ENCODE measurements at places on chromosomes 5 and 9.

DNA sequence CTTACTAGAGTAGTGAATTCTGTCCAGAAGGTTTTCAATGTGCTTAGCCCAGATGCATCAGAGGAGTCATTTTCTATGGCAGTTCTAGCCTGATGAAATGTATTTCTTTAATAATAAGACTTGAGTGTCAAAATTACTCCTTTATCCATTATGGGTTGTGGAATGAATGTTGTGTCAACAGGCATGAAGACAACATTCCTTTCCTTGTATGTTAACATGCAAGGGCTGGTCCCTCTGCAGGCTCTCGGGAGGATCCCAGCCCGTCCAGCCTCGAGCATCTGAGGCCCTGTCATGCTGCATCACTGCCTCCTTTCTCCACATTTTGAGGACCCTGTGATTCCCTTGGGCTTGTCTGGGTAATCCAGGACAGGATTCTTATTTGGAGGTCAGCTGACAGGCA, 42.9 kb upstream of the FAM120AOS start:
- no peak for DNase-seq

GRCh38 chr5:31982621-31983020, 191.5 kb downstream of the GOLPH3 start:
- no peak for DNase-seq

GRCh38 chr9:31868830-31869229, 515.6 kb upstream of the ACO1 start:
- no peak for DNase-seq

DNA sequence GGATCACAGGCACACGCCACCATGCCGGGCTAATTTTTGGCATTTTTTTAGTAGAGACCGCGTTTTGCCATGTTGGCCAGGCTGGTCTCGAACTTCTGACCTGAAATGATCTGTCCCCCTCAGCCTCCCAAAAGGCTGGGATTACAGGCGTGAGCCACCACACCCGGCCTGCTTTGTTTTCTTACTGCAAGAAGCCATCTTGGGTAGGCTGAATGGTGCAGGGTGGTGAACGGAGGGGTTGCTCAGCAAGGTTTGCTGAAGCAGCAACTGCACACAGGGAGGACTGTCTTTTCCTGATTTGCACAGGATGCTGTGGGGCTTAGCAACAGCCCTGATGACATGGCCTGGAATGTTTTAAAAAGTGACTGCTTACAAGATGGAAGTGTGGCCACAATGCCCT, 10.7 kb downstream of the ZNF354B start:
- DNase-seq: no peak

GRCh38 chr5:178259623-178260536, 27.3 kb upstream of the PHYKPL start:
- no peak for DNase-seq

DNA sequence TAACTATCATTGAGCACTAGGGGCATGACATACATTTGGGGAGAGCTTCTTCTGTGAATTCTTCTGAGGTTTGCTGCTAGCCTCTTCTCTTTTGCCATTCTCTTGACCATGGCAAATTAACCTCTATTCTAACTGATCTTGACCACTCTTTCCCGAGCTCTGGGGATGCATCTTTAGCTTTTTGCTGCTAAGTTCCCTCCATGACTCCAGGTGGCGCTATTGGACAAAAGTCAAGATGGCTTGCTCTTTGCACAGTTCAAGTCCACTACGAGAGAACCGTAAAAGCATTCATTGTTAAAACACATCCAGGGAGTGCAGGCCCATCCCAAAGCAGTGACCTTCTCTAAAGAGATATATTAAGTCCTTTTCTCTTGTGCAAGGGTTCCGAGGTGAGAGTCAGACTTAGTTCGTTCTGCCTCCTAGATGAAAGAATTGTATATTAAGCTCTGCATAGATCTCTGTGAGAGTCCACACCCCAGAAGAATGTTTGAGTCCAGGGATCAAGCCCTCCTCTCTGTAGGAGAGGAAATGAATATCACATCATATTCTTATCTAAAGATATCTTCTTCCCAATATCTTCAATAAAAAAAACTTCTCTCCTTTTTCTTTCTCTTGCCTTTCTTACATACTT, 1152.9 kb upstream of the CDH6 start:
- peak; percentile 56 for DNase-seq

- DNase-seq: no peak
These were observed 62.0 kb upstream of the GARNL3 start for GRCh38 chr9:127202461-127203169.

DNA sequence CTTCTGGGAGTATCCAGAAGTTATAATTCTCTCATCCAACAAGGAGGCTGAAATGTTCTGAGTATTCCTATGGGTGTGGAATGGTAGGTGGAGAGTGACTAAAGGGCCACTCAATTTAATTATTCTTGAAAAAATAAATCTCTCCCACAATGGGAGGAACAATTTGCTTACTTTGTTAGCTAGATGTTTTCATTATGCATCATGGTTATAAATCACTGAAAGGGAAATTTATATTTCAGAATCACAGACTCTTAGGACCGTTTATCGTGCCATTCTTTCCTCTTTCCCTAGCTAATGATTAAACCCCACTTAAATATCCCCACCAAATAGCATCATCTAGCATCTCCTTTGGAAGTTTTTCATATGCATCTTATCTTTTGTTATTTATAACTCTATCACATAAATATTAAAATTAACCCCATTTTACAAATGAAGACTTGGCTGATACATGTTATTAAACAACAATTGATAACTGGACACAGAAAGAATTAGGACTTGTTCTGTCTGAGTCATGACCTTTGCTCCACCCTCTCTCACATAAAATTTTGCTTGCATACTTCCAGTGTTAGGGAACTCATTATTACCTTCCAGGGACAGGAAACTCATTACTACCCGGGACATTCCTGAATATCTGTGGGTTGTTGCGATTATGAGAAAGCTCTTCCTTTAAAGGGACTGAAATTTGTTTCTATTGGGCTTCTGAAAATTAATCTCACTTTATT, 94.9 kb upstream of the NMUR2 start:
- DNase-seq: no peak

DNA sequence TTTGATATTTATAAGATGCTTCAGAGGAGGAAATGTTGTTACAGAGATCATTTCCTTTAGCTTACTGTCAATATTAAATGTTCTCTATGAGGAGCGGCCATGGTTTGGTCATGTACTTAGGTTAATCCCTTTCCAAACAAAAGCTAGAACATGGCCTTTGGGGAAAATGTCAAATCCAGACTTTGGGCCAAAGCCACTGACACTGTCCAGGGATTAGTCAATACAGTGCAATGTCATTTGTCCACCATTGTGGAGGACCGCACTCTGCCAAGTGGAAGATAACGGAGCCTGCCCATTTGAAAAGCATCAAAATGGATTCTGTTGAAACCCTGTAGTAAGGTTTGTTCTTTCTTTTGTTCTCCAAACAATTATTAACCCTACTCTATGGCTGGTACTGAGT, 50.1 kb downstream of the FRMPD1 start:
- peak; percentile 11 for DNase-seq

DNA sequence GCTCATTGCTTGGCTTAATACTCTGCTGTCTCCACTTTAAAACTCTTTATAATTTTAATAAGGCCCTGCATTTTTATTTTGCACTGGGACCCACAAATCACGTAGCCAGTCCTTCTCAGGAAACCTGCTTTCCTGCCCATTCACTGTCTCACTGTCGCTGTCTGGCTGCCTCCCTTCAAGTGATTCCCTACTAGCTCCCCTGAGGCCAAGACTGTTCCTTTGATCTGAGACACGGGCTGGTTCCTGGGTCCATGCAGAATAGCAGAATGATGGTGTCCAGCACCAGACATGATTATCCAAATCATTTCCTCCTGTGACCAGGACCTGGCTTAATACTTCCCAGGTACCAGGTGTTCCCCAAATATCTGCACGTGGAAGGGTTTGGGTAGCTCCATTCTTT, 597.1 kb upstream of the KLF4 start:
- DNase-seq: no peak

DNA sequence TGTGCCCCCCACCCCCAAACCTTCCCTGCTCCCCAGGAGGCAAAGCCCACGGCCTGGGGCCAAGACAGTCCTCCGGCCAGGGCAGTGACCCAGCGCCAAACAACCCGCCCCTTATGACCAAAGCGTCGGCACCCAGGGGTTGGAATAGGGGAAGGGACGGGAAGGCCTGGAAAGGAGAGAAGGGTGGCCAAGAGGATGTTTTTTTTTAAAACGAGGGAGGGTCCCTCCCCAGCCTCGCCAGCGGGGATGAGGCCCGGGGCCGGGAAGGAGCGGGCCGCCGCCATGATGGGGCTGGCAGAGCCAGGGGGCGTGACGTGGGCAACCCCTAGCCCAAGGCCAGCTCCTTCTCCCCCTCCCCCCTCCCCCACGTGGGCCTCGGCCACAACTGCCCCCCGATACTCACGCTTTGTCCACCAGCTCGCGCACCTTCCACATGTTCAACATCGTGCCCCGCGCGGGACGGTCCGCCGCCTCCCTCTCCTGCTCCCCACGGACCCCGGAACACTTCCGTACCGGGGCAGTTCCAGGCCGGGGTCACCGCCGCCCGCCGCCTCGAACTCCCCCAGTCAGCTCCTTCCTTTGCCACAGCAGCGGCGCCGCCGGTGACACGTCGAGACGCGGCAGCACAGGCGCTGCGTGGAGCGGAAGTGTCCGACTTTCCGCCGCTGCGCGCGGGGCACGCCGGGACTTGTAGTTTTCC, at the start of gene CLINT1:
TSS of gene CLINT1 (minus strand) at position 619 of the 700 bp plus-strand sequence. CDS start at position 444, 175 bp downstream.
- peak; percentile 92 for DNase-seq

DNA sequence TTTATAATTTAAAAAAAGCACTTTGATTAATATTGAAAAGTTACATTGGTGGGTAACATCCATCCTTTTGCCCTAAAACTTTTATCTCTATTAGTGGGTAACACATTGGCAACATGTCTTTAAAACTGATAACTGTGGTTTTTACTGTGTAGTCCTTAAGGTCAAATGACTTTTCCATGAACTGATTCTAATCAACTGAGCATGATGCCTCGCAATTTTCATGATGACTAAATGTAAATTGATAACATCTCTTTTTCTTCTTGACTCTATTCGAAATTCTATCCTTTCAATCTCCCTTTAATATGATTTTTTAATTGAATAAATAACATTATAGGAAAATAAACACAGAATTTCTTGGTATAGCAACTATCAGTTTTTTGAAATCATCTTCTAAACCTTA, 6.3 kb upstream of the IL5 start:
- DNase-seq: no peak

DNA sequence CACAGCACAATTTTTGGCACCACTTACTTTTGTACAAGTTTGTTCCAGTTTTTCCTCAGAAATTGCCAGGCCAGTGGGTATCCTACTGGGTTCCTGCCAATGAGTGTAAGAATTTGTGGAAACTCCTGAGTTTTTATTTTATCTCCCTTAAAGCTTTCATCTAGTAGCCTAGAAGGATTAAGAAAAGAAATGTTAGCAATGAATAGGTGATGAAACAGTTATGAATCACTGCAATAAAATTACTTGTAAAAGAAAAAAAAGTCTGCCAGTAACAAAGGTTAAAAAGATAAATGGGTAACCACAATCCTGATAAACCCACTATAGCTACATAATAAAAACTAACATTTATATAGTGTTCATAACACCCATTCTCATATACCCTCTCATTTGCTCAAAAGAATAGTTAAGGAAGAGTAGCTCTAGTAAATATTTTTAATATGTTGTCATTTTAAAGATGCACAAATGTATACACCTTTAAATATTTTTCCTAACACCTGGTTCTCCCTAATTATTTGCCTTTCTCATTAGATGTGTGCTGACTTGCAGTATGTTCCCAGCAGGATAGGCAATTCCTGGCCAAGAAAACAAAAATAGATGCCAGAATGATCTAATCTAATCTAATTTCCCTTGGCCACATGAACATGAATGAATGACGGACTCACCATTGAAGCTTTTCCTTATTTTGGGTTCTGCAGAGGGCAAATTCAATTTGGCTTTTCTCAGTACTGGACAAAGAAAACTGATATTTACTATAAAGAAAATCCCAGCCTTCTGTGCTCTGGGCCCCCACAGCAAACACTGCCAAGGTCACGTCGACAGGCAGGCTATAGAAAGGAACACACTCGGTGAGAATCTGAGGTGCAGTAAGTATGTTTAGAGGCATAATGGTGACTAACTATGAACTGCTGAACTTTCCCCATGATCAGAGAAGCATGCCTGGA, 26.4 kb downstream of the ERAP1 start:
- no peak for DNase-seq

DNA sequence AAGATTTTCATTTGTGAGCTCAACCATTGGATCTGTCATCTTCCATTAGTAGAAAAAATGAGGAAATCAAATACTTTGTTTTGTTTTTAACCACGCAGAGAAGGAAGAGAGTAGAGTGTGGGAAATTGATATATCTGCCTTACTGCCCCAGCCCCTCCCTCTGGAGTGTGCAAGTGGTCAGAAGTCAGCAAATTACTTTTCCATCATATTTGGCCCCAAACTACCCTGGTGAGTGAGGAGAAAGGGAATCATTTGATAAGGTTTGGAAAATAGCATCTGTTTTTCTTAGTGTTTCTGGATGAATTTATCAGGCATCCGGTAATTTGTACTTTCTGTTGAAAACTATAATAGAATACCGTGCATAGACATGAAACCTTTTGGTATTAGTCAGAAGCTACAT, 327.4 kb downstream of the MARCHF11 start:
- DNase-seq: no peak

- DNase-seq: no peak
These were observed 980 bp upstream of the RHOBTB3 start for GRCh38 chr5:95730011-95730700.

DNA sequence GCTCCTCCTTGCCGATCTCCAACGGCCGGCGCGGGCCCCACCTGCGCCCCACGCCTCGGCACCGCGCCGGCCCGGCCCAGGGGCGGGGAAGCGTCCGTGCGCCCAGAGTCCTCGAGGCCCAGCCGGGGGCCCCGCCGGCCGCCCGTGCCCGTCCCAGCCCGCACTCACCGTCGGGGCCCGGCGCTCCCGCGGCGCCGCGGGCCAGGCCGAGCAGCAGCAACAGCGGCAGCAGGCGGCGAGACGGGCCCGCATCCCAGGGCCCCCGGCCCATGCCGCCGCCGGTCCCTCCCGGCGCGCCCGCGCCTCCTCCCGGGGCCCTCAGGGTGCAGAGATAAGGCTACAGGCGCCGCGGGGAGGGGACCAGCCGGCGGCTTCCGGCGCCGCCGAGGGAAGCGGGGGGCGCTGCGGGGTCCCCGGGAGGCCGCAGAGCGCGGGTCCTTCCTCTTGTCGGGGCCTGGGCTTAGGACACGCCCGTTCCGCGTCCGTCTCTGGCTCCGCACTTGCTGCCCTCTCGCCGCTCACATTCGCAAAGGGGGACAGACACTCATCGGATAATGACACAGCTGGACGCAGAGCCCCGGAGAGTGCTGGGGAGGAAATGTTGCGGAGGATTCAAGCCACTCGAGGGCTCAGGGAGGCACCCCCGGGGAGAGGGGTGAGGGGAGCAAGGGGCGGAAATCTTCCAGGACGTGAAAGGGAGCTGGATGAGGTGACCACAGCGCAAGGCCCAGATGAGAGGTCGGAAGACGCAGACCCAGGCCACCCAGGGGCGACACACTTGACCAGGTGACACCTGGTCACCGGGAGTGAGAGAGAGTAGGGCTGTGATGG, at the start of gene SUSD1:
TSS of gene SUSD1 (minus strand) at position 333 of the 831 bp plus-strand sequence. CDS start at position 271, 62 bp downstream.
- peak; percentile 68 for DNase-seq

DNA sequence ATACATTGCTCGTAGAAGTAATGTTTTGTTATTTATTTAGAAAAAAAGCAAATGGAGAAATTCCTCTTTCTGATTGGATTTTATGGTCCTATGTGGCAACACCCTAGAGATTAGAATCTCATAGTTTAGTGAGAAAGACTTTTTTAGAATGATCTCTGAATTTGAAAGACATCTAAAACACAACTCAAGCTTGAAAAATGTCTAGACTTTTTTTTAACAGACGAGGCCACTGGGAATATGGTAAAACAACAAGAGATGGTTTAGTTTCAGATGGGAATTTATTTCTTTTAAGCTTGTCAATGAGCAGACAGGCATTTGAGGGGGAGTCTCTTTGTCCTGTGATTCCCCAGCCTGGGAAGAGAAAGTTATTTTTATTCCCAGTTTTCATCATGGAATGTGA, 122.1 kb downstream of the NTRK2 start:
- DNase-seq: no peak
